ENCODE measurements at places on chromosomes 3 and 15.

DNA sequence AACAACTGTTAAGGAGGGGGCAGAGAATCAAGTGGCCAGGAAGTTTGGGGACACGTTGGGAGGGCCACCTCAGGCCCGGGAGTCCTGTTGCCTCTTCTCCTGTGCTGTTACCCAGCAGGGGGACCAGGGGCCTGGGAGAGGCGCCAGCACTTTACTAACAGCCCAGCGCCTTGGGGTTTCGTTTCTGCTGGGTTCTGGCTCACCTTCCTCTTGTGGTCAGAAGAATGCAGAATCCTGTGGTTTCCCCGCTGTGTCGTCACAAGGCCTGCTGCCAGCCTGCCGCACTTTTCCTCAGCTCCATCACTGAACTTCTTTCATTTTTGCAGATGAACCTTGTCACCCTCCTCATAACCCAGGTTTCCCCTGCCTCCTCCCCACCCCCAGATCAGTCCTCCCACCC, 67.7 kb downstream of the SLC30A4 start:
- no peak for DNase-seq

DNA sequence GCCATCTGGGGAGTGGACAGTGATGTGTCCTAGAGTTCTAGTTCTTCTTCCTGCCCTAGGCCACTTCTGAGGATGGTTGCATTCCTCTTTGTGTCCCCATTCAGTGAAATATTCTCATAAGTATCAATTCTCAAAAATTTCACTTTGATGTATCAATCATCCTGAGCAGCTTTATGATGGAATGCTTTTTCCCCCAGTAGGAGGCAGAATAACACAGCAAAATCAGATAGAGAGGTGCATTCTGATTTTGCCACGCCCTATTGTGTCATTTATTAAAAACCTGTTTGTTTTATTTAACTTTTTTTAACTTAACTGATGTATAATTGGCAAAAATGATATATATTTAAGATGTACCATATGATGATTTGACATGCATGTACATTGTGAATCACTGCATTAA, 656.0 kb upstream of the GRM7 start:
- DNase-seq: no peak

DNA sequence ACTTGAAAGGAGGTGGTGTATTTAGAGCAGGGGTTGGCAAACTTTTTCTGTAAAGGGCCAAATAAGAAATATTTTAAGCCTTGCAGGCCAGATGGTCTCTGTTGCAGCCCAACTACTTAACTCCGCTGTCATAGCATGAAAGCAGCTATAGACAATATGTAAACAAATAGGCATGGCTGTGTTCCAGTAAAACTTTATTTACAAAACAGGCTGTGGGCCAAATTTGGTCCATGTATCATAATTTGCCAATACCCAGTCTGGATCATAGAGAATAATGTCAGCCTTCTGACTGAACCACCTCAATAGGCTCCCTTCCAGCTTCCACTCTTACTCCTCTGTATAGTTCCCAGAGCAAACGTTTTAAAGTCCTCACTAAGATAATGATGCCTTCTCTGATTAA, 638.8 kb upstream of the CFAP20DC start:
- DNase-seq: no peak

- DNase-seq: no peak
Measured at GRCh38 chr3:127417709-127418559, 130.1 kb upstream of the PRR20G start.

DNA sequence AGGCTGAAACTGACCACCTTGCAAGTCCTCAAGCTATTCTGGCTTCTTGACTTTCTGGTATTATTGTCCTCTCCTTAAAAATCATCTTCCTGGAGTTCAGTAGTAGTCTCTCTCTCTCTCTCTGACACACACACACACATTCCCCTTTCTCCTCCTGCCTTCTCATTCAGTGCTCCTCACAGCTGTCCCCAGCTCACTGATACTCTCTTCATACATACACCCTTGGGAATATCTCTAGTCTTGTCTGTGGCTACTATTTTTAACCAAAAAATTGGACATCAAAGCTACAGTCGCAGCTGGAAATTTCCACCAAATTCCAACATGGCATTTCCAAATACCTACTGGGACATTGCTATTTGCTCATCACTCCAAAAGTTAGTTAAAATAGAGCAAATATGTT, 178.9 kb downstream of the ECT2 start:
- DNase-seq: no peak

GRCh38 chr3:125121246-125122010, 65.6 kb upstream of the HEG1 start:
- DNase-seq: no peak

GRCh38 chr3:189308608-189309007, 136.8 kb downstream of the TPRG1 start:
- no peak for DNase-seq

DNA sequence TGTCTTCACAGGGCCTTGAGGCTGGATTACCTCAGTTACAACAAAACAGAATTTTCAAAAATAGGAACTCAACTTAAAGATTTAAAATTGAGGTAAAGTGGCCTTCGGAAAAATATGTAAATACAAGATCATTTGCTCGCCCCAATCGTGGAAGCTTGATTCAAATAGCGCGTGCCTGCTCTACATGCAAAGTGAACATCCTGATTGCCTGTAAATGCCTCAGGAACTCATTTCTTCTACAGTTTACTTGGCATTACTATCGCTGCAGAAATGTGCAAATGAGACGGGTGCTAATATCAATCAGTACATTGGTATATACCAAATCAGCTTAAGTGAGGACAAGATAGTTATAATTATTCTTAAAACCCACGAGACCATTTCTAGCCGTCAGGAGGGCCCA, 159.2 kb downstream of the XXYLT1 start:
- DNase-seq: no peak

DNA sequence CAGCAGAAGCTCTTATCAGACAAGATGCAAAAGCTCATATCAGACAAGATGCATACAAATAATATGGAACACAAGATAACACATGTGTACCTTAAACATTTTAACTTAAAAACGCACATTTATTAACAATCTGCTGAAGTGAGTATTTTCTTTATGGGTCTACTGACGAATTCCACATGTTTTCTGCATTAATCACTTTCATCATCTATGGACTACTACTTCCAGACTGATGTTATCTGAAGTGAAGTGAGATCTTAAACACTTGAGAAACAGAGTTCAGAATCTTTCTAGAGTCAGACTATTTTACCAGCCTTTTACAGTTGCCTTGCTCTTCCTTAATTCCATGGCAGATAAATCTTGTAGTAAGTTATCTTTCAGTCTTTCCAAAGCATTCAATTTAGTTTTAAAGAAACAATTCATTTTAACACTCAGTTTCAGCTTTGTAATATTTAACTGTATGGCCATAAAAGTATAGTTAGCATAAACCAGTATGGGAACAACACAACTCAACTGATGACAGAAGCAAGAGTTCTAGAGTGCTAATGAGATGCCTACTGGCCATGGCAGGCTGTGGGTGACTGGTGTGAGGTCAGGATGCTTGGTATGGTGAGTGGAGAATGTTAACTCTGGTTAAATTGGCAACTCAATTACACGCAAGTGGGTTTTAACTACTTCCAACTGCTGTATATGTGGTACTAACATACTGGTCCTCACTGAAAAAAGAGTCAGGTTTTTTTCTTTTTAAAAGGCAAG, 9.8 kb downstream of the CMTM6 start:
- no peak for DNase-seq

- DNase-seq: no peak
Measured at GRCh38 chr3:37661615-37662306, 199.9 kb upstream of the CTDSPL start.

DNA sequence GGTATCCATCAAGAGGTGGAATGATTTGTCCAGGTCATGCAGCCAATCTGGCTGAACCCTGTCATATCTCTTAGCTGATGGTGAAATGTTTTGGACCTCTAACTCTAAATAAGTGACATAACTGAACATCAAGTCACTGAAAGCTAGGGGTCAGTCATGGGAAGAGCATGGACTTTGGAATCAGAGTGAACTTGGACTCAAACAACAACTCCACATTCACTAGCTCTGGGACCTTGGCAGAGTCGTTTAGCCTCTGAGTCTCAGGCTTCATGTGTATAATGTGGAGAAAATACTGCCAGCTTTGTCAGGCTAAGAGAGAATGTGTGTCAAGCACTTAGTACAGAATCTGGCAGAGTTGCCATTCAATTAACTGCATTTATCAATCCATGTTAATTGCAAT, 557.8 kb upstream of the CFAP20DC start:
- no peak for DNase-seq

DNA sequence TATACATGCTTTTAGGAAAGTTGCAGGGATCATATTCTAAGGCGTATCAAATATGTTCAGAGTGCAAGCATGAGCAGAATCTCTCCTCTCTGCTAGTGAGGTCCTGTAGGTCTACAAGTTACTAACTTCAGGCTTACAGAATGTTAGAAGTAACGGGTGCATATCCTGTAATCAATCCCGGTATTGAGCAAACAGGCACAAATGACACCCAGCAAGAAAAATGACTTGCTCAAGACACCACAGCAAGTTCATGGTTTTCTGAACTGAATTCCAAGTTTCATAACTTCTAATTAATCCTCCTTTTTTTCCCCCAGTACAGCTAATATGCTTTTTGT, 353.9 kb upstream of the TPRG1 start:
- DNase-seq: no peak

DNA sequence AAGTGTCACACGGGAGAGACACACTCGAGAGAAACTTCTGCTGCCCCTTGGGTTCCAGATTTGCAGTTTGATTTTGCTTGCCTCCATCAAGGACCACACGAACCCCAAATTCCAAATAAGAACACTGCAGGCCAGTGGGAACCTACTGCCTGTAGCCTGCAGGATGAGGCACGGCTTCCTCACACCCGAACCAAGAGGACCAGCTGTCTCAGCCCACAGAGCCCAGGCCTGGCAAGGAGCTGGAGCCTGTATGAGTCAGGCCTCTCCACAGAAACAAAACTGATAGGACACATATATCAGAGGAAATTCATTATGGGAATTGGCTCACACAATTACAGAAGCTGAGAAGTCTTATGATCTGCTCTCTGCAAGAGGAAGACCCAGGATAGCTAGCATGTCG, 188.1 kb upstream of the NSMCE3 start:
- DNase-seq: no peak

DNA sequence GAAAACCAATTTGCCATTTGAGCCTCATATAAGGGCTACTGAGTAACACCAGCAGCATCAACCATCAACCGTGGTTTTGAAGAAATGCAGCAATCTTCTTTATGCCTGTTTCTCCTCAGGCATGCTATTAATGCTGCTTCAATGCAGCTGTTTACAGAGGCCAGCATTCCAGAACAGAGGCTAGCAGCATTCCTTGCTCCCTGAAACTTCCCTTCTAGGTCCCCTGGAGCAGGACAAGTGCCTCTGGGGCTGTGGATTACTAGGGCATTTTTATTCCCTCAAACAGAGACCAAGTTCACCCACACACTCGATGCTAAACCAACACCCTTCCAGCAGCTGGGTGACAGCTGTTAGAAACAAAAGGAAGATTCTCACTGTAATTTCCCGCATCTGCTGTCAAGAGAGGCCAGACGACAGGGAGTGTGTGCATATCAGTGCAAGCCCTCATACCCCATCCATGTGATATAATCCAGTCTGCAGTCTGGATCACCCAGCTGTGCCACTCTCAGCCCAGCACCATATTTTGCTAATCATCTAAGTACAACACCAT, 57.5 kb downstream of the HOMER2 start:
- peak; percentile 78 for DNase-seq

DNA sequence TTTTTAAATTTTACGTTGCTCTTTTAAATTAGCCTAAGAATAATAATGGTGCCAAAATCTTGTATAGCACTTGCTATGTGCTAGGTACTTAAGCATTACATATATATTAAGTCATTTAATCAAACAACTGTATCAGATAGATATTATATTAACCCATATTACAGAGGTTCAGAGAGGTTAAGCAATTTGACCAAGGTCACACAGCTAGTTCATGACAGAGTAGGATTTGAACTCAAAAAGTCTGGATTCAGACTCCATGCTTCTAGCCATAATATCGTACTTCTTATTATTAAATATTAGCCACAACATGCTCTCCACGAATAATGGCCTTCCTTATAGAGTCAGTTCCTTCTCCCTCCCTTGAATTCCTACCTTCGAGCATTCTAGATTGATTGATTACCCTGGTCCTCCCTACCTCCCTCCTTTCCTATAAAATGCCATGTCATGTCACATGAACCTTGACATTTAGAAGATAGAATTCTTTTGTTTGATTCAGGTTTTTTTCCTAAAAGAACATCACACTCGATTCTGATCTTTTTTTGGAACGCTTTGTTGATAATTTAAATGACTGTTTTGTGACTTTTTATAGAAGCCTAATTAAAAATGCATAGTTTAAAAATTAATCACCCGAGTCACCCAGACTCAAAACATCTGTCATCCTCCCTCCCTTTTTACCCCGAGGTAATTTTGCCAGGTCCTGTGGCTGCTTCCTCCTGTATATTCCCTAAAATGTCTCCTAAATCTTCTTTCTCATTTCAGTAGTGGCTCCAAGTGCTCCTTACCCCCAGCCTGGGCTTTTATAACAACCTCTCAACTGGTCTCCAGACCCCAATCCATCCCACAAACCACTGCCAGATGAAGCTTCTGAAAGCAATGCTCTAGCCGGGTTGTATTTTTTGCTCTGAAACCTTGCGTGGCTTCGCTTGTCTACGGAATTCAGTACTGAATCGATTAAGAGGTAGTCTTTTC, 8.5 kb upstream of the PSMD6 start:
- no peak for DNase-seq

DNA sequence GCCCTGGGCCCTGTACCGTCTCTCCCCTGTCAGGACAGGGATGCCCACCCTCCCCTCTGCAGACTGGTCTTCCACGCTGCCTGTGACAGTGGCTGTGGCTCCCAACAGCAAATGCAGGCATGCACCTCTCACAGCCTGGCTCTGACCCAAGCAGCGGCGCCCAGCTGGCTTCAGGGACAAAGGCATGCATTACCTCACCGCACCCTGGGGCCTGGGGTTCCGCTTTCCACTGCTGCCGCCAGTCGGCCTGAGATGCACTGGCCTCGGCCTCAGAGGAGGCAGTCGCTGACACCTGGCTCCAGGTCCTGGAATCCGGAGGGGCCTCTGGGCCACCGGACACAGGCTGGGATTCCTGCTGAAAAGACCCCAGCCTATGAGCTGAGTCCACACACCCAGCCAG, 70.3 kb downstream of the SCN5A start:
- peak; percentile 35 for DNase-seq

DNA sequence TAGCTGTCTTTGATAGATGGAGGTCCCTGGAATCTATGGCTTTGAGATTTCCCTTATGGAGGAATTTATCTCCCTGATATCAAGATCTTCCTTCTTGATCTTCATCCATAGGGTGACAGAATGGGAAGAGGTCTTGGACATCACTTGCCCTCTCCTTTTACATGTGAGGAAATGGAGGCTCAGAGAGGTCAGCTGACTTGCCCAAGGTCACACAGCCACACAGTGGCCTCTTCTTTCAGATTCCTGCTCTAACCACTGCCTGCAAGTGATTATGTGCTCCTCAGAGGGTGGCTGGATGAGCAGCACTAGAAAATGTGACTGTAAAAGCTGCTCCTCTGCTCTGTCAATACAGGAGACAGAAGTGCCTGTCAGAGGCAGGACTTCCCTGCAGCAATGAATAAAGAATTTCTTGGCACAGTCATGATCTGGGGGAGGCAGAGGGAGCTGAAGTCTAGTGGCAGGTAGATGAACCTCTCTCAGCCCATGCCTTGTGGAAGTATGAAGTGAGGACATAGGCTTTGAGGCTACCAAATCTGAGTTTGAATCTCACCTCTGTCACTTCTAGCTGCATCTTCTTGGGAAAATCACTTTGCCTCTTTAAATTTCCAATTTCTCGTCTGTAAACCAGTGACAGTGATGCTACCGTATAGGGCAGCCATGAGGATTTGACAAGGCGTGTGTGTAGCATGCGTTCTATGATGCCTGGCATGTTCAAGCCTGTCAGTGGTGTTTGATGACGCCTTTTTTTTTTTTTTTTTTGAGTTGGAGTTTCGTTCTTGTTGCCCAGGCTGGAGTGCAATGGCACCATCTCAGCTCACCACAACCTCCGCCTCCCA, 12.0 kb downstream of the SSUH2 start:
- DNase-seq: no peak
